Bronchial smooth muscle cell (primary cell): ENCODE measurements at places on chromosomes 1 and 21. TPM values are rescaled to one million over a fixed set of nuclear protein-coding genes. Genes with fewer than 3 reads are reported as not detected.

The SLC6A9 gene
- total RNA-seq: 2.4 and 6.4 TPM in 2 replicates

The CCDC30 gene
- total RNA-seq: 0.86 and 0.95 TPM in 2 replicates

The AMY2A gene
- total RNA-seq: 0.09 TPM in 1 of 2 replicates, not detected in the other

The CITED4 gene
- total RNA-seq: 0.09 and 0.47 TPM in 2 replicates

The AGMAT gene
- 0.26 and 0.79 TPM in 2 replicates for total RNA-seq

The UBIAD1 gene
- total RNA-seq: 2.4 and 4.6 TPM in 2 replicates

The CD52 gene
- not detected in 2 replicates for total RNA-seq

The GSTM1 gene
- not detected in 2 replicates for total RNA-seq

The PLPP3 gene
- 314 and 435 TPM in 2 replicates for total RNA-seq

The OR2L5 gene
- under 0.01 TPM in 1 of 2 replicates, not detected in the other for total RNA-seq

The RORC gene
- not detected in 2 replicates for total RNA-seq

The AUNIP gene
- 0.09 and 0.32 TPM in 2 replicates for total RNA-seq

The CDC42 gene
- 219 and 280 TPM in 2 replicates for total RNA-seq

The OR2L2 gene
- total RNA-seq: not detected in 2 replicates

The S100A2 gene
- total RNA-seq: 3.6 and 3.8 TPM in 2 replicates
